Stimulated activated CD4-positive, alpha-beta T cell treated with anti-CD3 and anti-CD28 coated beads, Interleukin-1b, Interleukin-23, amount 100 ng/mL, for 1 hour (primary cell): ENCODE measurements at places on chromosomes 11 and 22.

- DNase-seq: no peak
These were observed 61.5 kb downstream of the SYN3 start for GRCh38 chr22:32996702-32997101.

DNA sequence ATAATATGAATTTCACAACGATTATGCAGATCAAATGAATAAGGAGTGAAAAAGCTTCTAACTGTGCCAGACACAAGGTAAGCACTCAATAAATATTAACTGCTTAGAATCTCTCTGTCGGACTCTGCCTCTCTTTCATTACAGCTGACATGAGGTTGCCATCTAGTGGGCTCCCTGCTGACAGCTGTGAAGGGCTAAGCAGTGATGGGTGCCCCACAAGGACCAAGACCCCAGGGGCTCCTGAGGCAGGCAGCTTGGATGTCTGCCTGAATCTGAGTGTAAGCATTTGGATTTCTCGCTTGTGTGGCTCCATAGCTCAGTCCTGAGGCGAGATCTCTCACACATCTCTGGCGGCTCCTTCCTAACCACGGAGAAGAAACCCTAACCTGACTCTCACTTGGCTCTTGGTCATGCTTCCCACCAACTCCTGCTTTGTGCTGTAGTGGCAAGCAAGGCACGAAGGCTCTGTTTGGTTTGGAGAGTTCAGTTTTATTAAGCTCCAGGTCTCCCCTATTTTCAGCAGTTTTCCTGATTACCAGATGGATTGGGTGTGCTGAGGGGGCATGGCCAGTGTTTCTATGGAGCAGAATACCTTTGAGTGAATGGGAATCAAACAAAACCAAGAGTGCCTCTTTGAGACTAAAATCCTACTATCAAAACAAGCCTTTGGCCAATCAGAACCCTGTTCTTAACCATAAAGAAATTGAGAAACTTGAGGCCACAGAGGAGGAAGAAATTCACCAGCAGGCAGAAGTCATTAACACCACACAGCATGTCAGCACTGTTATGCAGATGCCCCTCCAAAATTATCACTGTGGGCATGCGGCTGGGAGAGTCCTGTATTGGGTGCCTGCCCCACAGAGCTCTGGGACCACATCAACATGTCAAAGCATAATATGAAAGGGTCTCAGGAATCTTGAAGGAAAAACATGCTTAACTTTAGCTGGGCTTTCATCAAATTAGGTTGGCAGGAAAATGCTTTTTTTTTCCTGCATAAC is 152.8 kb upstream of the NTM start:
- DNase-seq: no peak

GRCh38 chr22:41732096-41732772 is 32.9 kb downstream of the MEI1 start:
- DNase-seq: no peak

- no peak for DNase-seq
These were observed 9.8 kb downstream of the PPP6R3 start for GRCh38 chr11:68470304-68470811.

- no peak for DNase-seq
These were observed 1797.6 kb downstream of the LRRC4C start for GRCh38 chr11:39661890-39662289.

- no peak for DNase-seq
These were observed 35.4 kb downstream of the SLN start for GRCh38 chr11:107676336-107677057.

DNA sequence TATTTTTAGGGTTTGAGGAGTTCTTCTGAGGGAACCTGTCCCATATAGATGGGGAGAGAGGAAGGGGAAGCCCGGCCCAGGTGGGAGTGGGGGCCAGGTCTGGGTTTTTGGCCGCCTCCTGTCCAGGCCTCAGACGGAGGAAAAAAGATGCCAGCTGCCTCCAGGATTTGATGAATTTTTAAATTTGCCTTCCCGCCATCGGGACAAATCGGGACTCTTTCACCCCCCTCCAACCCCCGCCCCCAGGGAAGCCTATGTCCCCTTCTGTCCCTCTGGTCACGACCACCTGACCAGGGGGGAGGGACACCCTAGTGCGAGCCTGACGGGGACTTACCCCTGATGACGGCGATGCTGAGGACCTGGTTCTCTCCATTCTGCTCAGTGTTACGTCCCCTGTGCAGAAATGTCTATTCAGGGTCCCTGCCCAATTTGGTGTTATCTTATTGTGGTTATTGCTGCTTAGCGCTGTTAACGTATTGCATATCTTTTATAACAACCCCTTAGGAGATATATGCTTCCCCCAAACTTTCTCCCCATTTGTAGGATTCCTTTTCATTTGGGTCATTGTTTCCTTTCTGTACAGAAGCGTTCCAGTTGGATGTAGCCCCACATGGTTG is 115.9 kb upstream of the GRK3 start:
- DNase-seq: no peak

- DNase-seq: no peak
These were observed 449.6 kb downstream of the MIAT start for GRCh38 chr22:27106985-27107384.

DNA sequence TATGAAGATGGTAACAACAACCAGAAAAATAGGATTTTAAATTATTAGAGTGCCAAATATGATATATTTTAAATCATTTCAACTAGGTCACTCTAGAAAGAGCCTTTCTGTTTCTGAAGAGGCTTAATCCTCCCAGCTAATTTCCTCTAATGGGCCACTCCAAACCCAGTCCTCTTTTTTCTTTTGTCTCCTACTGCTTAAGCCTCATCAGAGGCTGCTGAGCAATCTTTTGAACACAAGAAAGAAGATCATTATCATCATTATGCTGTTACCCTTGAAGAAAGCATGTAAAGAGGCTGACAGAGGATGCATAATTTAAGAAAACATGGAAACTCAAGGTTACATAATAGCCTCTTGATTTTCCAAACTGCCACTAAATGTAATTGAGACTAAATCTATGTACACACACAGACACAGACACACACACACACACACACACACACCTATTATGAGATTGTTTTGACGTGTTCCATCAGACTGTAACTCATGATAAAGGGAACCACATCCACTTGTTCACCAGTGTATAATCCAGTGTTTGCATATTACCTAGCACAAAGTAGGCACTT is 519.6 kb downstream of the METTL15 start:
- no peak for DNase-seq

DNA sequence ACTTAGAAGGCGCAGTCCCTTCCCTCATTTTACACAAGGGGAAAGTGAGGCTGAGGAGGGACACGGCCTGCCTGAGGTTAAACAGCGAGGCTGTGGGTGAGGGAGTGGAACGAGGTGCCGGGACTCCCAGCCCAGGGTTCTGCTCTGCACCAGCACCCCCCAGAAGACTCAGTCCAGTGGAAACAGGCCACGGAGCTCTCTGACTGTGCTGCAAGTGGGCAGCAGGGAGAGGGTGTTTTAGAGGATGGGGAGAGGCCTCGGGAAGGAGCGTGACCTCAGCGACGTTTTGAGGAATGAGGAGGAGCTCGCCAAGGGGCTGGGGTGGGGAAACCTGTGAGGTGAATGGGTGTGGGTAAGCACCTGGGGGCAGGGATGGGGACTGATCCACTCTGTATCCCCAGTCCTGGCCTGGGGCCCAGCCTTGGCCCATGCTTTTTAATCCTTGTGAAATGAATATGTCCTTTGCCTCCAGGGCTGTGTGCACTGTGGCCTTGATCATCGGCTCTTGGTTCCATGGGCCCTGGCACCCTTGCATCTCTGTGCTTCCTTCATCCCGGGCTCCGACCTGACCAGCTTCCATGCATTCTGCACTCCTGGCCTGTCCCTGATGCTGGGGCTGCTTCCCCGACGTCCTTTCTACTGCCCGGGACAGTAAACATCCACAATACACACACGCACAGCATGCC is 44.2 kb downstream of the SHISAL1 start:
- no peak for DNase-seq

DNA sequence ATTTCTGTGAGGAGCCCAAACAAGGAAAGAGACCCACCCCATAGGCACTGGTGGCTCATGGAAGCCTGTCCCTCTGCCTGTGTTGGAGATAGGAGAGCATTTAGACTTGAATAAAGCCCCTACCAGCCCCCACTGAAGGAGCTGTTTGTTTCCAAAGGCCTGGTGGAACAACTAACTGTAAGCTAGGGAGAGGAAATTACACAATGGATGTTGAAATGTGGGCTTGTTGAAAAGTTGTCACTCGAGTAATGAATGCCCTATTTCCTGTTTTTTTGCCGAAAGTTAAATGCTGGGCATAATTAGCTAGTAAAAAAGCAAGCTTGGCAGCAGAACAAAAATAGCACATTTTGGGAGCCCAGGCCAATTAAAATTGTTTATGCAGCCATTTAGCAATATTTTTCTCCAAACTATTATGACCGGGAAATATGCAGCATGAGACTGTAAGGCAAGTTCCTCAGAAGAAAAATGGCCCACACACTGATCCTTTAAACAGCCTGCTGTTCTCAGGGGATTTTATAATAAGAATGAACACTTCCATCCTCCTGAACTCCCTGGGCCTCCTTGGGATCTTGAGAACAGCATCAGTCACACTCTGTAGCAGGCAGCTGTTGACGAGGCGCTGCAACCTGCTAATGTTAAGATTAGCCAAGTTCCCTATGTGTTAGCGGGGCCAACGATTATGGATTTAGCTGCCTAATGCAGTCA is 38.6 kb upstream of the LMO2 start:
- no peak for DNase-seq

- no peak for DNase-seq
These were observed 235.5 kb downstream of the GRIK4 start for GRCh38 chr11:120746836-120747609.

DNA sequence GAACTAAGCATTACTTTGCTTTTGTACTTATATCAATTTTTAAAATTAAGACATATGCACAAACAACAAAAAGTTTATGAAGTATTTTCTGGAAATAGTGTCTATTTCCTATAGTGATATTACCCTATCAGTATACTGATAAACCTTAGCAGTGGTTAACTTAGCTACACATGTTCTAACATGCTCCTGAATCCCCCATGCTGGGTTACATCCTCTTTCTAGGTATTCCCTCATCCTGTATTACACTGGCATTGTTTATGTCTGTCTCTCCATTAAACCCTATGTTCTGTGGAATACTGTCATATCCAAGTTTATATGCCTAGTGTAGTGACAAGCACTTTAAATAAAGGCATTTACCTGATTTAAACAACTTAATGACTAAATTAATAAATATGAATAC is 1.8 kb upstream of the FAR1 start:
- no peak for DNase-seq

DNA sequence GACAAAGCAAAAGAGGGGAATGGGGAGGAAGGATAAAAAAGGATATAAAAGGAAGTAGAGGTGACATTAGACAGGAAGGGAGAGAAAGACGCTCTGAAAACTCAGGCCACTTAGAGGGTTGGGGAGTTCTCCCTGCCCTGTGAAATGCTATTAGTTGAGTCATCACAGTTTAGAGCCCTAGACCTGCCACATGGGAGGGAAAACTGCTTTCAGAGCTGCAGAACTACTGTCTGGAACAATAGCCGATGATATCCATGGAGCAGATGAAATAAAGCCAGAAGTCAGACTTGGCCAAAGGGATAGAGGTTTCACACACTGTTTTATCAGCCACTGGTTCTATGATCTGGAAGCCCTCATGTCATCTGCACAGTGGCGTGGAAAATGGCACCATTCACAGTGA is 157.9 kb downstream of the NCAM1 start:
- no peak for DNase-seq

DNA sequence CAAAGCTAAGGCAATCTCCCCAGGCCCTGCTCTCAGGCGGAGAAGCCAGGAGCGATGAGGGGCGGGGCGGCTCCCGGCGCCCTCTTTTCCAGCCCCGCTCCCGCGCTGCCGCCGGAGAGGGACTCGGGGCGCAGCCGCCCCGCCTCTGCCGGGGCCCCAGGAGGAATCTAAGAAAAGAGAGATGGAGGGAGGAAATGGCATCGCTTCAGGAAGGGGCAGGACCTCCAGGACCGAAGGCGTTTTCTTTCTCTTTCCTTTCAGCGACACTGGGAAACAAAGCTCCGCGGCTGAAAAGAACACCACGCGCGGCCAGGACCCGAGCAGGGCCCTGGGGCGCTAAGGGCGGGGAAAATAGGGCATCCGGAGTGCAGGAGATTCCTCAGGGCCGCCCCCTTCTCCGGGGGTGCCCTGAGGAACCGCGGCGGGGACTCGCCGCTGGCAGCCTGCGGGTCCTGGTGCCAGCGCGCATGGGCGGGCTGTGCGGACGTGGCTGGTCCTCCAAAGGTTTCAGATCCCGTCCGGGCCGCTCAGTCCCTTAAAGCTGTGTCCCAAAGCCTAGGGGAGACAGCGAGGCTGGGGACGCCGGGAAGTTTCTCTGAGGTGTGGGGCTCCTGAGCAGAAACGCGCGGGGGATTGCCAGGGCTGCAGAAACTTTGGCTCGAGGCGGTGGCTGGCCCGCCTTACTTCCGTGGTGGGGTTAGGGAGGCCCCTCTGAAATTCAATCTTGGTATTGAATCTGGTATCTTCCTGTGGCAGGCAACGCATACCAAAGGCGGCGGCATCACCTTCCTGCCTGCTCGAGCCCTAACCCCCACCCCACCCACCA is 2.8 kb upstream of the BSX start:
- DNase-seq: no peak

DNA sequence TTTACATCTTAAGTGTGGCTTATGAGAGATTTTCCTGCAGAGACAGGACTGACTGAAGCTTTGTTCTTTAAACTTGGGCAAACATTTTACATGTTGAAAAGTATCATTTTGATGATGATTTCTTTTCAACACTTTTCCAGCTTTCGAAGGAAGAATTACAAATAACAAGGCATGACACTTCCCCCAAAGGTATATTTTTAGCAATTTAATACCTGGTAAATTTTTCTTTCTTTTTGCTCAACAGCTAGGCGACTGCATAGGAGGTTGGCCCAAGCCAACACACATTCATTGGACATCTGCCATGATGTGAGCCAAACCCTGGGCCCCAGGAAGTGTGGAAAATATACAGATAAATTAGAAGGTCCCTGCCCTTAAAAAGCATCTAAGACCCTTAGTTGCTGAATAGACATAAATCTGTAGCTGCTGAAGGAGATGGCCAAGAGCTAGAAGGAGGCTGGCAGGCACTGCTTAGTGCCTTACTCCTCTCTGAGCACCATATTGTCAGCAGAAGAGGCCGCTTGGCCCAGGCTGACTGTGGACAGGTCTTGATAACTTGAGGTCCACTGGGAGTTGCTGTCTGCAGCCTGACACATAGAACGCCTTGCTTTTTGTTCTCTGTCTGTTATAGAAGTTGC is 53.3 kb upstream of the CD44 start:
- no peak for DNase-seq

DNA sequence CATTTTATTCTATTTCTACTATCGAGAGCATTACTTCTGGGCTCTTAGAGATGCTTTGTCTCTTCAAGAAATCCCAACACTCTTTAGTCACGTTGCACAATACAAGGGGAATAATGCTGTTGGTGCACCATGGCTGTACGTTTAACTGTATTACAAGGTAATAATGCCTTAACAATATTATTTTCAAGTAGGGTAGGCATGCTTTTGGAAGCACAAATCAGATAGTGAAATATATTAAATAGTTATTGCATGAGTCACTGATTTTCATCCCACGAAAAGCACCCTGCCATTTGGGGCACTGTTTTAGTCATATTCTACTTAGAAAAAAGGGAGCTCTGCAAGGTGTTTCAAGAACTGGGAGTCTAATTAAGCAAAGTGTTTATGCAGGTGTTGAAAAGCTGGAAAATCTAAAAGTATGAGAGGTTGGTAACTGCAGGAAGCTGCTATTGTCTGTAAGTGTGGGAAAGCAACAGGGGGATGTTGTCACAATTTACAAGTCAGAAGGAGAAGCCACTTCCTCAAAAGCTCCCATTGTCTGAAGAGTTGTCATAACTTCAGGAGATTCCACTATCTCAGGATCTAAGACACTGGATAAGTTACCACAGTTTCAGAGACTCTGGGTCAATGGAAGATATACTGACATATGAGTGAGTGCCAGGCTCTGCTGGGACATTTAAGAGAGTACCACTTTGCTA is 218.2 kb downstream of the JRKL start:
- DNase-seq: no peak
